ENCODE measurements at places on chromosomes 2 and 18.

GRCh38 chr18:80159713-80160636 is 50.9 kb downstream of the ADNP2 start:
- DNase-seq: peak; percentile 78

GRCh38 chr18:10308154-10308553 is 146.3 kb upstream of the APCDD1 start:
- no peak for DNase-seq

- DNase-seq: no peak
These were observed 470.2 kb downstream of the FBXO15 start for GRCh38 chr18:73677450-73677849.

- DNase-seq: no peak
These were observed 8.5 kb downstream of the CIB4 start for GRCh38 chr2:26632624-26633185.

DNA sequence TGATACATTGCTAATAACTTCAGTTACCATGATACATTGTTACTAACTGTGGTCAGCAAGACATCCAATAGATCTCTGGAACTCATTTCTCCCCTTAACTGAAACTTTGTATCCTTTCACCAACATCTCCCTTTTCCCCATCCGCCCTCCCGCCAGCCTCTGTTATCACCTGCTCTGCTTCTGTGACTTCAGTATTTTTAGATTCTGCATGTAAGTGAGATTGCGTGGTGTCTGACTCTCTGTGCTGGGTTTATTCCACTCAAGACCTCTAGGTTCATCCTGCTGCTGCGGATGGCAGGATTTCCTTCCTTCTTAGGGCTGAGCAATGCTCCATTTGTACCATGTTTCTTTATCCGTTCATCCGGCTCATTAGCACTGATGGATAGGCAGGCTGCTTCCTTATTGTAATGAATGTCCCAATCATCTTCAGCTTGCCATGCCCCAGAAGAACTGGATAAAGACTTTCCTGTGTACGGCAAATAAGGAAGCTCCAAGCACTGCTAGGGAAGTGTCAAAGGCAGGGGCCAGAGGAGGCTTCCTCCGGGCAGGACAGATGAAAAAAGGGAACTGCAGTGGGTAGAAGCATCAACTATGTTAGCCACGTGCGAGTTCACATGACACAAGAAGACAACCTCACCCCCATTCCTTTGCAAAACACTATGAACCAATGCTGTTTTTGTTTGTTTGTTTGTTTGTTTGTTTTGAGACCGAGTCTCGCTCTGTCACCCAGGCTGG is 113.4 kb downstream of the EIPR1 start:
- DNase-seq: peak; percentile 56

- DNase-seq: no peak
These were observed 157.9 kb downstream of the PXDN start for GRCh38 chr2:1586251-1586922.

GRCh38 chr2:143686585-143687164 is 557.5 kb downstream of the ARHGAP15 start:
- peak; percentile 71 for DNase-seq

DNA sequence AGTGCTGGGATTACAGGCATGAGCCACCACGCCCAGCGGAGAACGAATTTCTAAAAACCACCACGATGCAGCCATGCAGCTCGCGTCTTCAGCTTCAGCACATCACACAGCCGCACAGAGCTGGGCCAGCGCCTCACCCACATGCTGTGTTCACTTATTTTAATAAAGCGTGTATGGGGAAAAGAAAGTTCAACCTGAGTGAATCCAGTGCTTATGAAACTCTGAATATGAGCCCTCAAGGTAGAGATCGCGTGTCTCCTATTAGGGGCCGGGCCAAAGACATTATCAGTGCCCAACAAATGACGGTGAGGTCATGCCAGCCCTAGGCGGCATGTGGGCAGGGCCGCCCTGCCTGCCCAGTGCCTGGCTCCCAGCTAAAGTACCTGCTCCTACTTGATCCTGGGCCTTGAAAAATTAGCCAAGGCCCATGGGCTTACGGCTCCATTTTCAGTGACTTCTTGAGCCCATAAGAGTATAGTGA is 44.3 kb downstream of the SPRED2 start:
- DNase-seq: peak; percentile 69

GRCh38 chr2:241184901-241185300 is 3.6 kb upstream of the ANO7 start:
- no peak for DNase-seq

DNA sequence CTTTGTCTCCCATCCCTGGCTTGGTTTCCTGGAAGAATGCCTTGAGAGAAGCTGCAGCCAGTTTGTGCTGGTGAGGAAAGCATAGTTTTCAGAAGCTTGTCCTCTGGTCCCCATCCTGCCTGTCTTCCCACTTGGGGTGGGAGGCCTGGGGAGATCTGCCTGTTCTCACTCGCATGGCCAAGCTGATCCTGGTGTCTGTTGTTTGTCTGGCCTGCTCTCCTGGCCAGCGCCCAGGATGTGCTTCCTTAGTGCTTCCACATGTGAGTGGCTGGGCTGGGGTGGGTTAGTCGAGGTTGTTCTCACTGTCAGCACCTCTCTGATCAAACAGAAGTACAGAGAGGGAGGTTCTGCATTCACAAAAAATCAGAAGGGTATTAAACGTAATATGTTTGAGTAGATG is 49.5 kb downstream of the PTPRM start:
- DNase-seq: no peak

GRCh38 chr18:79387214-79387613 is 8.5 kb upstream of the NFATC1 start:
- DNase-seq: no peak

DNA sequence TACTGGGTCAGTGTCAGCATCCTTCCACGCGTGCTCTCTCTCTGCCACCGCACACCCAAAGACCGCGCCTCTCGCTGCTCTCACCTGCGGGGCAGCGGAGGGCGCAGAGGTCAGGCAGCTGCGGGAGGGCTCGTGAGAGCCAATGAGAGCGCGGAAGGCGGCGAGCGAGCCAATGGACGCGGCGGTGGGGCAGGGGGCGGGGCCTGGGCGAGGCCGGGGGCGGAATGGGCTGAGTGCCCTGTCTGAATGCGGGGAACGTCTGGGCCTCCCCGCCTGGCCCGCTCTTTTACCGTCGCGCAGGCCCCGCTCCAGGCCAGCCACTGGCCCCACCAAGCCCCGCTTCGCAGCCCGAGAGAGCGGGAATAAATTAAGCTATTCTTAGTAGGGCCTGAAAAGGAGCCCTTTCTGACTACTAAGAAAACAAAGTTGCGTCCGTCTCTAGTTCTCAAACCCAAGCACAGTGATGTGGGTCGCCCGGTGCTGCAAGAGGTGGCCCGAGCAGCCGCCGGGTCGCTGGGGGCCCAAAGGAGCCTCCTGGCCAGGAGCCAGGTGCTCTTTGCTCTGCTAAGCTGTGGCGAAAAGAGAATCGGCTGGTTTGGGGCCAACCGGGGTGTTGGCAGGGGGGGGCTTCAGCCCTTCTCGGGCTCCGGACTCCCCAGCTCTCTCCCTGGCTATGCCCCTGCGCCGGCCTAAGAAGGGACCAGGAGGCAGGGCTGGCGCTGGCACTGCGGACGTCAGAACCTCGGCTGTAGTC is 81.1 kb upstream of the GLI2 start:
- DNase-seq: no peak

DNA sequence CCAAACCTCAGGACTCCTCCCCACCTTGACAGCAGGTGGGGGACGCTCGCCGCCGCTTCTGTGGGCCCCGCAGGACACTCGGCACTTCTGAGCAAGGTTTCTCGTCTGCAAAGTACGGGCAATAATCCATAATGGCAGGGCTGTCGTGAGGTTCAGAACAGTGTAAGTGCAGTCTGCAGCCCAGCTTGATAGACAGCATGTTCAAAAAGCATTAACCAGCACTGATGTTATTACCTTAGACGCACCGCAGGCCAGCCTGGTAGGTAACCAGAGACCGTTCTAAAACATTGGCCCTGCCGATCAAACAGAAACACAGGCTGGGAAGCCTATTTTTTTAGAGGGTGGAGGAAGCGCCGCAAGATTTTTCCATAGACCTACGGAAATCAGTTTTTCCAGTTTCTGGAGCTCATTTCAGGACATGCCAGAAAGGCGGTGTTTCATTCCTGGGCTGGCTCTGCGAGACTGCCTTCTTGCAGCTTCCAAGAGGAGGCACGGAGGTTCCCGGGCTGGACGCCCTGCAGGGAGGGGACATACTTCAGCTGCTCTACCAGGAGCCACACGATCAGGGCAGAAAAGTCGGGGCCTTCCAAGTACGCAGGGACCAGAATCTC is 148.7 kb downstream of the TPO start:
- DNase-seq: no peak

DNA sequence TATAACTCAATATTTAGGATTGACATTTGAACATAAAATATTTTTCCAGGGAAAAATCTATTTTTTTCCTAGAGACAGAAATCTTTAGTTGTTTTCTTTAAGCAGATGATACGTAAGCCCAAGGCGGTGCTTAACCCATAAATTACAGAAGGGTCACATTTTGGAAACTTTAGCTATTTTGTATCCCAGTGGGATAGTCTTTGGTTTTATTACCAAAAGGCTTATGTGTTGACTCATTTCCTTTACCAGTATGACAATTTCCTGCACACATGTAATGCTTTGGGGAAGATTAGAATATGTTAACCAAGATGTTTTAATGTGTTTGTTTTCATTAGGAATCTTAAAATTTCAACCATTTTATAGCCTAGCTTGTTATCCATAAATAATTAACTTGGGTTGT is 24.8 kb downstream of the DYNC1I2 start:
- DNase-seq: peak; percentile 27

DNA sequence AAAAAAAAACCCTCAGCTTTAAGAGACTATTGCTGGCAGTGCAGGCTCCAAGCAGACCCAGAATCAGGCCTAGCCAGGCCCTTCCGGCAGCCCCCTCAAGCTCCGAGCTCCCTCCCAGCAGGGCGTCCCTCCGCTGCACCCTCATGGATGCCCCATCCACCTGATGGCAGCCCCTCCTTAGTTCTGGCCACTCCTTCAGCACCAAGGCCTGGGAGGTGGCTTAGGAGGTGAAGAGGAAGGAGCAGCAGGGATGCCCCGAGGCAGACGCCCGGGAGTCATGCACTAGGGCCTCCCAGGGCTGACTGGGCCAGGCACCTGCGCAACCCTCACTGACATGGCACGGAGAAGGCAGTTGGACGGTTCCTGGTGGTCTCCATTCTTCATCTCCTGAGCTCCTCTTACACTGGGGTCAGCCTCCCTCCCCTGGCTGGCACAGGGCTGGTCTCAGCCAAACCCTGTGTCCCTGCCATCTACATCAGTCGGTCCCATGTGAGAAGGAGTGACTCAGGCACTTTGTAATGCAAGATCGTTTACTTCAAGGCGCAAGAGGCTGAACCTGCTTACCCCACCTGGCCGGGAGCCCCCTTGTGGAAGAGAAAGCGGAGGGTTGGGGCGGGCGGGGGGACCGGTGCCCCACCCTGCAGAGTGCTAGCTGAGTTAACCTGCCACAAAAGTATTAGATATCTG is 53.5 kb upstream of the ID2 start:
- no peak for DNase-seq

DNA sequence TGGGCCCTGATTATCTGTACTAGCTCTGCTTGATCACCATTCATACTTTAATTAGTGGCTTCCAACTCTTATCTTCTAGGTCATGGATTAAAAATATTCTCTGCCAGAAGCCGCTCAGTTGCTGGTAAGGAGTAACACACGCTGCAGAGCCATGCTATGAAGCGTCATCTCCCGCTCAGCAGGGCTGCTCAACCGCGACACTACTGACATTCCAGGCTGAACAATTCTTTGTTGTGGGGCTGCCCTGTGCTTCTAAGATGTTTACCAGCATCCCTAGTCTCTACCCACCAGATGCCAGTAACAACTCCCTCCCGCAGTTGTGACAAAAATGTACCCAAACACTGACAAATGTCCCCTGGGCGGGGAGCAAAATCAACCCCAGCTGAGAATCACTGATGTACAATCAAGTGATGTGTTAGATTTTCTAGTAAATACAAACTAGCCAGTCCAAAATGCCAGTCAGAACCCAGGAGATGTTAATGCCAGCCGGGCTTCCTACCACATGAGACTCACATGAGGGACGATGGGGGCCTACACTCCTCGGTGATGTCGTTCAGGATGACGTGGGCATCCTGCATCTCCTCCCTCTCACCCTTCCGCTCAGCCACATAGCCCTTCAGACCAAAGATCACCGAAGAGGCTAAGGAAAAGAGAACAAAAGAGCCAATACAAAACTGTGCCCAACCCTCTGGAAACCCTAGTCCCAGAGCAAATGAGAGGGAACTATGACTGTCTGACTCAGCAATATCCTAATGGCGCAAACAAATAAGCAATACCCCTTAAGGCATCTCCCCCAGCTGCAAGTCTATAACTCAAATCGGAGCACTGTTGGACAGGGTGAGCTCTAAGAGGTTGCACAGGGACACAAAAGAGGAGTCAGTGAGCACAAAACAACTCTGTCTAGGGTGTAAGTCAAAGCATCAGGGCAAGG is 15.6 kb downstream of the ILKAP start:
- no peak for DNase-seq

DNA sequence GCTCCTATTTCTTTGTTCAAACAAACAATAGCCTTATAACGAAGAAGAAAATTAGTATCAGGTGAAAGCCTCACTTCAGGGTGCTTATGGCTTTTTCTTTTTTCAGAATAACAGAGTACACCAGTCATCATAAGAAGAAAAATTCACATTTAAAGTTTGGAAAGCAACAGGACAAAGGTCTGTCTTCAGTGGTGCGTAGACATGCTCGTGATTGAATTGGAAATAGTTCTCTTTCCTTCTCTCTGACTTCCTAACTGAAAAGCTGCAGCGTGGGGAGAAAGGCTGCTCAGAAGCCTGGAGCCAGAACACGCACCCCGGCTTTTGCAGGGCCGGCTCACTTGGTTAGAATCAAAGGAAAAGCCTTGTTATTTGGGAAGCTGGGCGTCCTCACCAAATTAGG is 127.6 kb upstream of the ZNF516 start:
- DNase-seq: no peak

DNA sequence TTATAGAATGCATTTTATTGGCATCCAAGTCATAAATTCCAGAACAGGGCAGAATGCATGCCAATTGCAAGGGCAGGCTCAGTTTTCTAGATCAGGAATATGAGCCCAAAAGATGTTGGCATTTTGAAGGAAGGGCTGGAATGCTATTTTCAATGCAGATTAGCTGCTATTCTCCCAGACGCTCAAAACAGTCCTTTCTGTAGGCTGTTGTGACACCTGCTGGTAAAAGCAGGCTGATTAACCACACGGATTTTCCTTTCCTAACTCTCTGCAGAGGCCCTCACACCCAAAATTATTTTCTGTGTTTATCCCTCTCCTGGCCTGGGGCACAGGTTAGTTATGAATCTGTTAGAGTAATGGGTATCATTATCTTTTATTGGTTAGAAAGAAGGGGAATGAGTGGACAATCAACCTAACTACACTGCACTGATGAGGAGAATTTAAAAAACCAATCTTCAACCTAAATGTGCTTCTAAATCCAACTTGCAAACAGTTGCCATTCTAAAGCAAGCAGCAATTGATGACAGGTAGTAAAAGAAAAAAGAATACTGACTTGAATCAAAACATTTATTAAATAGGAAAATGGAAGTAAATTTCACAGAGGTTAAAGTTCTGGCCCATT is 94.0 kb downstream of the PLA2R1 start:
- peak; percentile 70 for DNase-seq

All from hematopoietic multipotent progenitor cell treated with erythropoietin and hydrocortisone succinate and interleukin-3 and kit ligand, for 4 days (in vitro differentiated cells).